ENCODE measurements at places on chromosomes 2 and 18.

- DNase-seq, result no peak
Measured at GRCh38 chr2:120394764-120395163, 48.8 kb downstream of the INHBB start.

DNA sequence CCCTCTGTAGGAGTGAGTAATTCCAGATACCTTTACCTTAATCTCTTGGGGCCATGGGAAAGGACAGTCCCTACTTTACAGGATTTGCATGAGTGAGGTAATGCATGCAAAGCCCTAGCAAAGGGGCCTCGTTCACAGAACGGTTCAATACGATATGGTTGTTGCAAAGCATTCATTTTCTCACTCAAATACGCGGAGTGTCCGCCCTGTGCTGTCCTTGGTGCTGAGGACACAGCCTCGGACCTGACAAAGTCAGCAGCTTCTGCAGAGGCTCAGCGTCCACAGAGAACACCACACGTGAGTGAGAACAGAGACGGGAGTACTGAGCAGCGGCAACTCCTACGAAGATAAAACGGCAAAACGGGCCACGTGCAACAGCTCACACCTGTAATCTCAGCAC is 125.7 kb downstream of the EIPR1 start:
- no peak for DNase-seq

DNA sequence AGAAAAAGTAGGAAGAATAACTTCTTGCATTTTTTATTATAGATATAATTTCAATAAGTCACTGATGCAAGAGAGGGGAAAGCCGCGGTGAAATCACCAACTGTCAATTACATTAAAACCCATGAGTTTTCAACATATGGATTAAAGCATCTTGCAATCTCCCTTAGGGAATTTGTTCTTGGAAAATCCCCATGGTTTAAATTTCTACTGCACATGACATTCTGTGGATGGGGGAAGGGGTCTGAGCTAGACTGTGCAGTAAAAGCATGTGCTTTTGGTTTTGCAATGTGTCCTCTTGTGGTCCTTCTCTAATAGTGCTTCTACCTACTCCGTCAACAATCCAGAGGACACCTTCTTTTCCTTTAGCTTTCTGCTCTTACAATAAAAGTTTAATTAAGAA is 894.0 kb downstream of the DCDC2C start:
- DNase-seq, result no peak

- no peak for DNase-seq
Measured at GRCh38 chr18:7953095-7953958, 386.2 kb downstream of the PTPRM start.

DNA sequence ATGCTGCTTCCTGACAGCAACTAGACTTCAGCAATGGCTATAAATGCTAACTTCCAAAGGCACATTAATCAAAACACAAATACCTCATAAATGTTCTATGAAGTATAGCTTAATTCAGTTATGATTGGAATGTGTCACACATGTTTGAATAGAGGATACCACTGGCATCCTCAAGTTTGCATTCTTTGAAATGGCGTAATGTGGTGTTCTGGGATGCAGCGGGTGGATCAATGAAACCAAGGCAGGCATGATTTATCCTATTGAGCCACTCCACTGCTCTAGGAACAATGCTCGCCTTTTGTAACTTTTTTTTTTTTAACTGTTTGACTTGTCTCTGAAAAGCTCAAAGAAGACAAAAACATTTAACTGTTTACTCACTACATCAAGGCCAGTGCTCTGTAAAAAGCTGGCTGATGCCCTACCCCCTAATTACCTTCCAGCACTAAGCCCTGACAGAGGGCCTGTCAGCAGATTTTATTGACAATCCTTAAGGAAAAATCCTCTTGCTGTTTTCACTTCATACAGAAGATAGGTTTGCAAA is 278.8 kb upstream of the SESTD1 start:
- DNase-seq, result no peak

DNA sequence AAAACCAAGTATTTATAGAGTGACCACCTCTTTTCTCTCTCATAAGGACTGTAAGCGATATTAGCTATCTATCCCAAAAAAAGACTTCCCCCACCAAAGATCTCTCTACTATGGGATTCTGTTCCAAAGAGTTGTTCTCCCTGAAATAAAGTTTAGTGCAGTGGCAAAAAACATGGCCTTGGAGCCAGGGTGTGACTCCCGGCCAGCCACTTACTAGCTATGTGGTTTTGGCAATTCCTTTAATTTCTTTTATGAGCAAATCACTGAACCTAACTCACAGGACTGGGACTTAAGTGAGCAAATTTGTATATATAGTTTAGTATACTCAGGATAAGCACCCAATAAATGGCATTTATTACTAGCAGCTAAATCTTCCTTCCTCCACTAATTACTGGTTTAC is 42.6 kb downstream of the SESTD1 start:
- no peak for DNase-seq

DNA sequence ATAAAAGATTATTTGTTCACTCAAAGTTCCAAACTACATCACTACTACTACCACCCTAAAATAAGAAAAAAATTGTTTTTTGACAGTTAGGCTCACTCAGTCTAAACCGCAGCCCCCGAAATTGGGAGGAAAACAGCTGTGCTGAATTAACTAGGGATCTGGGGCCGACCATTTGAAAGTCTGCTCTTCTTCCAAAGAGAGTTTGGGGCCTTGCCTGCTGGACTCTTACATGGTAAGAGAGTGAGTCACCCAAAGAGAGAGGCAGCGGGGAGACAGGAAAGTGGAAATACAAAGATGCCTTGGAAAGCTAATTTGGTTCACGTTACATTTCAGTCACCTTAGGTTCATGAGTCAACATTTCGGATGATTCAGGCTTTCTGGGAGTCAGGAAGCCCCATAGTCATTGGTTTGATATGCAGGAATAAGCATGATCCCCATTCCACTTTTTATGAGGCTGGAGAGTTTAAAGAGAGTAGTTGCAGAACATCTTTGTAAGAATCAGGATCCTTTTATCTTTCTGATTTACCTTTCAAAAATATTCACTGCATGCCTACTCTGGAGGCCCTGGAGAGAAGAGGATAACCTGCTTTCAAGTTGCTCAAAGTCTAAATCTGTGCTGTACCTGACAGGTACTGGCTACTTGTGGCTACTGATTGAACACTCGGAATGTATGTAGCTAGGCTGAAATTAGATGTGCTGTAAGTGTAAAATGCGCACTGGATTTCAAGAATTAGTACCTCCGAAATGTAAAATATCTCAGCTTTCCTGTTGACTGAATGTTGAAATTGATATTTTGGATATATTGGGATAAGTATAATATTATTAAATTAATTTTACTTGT is 995 bp upstream of the RTN4 start:
- no peak for DNase-seq

DNA sequence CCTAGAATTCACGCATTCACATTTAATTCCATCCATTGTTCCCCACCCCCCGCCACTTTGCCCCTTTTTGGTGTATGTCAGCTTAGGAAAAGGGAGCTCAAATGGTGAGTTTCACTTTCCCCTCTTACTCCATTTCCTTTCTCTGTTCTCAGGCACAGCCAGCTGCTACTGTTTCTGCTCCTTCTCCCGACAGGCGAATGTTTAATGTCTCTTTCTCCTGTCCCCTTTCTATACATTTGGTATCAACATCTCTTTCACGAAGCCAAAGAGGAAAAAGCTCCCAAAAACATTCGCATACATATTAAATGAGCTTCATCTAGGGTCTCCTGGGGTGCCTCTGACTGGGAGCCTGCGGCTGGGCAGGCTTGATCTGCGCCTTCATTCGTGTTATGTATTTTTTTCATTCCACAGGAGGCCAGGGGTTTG is 124.2 kb upstream of the SATB2 start:
- DNase-seq, result no peak

DNA sequence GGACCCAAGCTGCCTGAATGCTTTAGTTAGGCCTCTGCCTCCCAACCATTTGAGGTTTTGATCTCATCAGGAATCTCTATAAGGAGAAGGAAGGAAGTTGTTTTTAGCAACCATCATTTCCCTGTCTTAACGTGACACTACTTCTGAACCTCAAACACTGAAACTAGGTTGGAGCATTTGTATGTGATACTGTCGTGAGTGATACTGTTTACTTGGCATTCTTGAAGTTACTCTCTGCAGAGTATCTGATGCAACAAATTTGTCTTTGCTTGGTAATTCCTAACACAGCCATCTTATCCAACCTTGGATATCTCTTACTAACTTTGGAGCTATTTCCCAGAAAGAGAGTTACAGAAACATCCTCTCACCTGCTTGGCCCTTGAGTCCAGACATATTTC is 22.1 kb downstream of the TTLL4 start:
- no peak for DNase-seq

DNA sequence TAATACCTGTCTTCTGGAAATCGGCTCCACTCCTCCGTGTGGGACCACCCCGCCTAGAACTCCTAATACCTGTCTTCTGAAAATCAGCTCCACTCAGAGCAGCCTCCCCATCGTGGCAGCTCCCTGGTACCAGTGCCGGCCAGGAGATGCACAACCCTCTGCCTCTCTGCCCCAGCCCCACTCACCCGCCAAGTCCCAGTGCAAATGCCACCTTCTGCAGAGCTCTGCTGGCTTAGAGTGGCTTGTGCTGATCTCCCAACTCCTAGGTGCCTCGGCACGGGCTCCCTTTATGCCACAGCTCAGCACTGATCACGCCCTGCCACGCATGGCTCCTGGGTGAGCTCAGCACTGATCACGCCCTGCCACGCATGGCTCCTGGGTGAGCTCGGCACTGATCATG is 258.5 kb downstream of the HDAC4 start:
- no peak for DNase-seq

DNA sequence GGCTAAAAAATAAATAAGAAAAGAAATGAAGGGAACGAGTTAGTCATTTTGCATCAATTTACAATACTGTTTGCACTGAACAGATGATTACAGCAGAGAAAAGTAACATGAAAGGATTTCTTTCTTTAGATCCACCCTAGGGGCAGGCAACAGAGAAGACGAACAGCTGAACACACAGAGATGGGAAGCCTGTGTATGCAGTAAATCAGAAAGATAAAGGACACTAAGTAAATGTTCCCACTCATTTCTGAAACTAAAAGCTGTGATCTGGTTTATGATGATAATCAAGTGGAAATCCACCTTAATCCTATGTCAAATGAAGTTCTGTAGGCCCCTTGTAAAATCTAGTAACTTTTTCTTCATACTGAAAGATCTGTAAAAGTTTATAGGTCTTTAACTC is 54.2 kb downstream of the AKAIN1 start:
- DNase-seq, result no peak

DNA sequence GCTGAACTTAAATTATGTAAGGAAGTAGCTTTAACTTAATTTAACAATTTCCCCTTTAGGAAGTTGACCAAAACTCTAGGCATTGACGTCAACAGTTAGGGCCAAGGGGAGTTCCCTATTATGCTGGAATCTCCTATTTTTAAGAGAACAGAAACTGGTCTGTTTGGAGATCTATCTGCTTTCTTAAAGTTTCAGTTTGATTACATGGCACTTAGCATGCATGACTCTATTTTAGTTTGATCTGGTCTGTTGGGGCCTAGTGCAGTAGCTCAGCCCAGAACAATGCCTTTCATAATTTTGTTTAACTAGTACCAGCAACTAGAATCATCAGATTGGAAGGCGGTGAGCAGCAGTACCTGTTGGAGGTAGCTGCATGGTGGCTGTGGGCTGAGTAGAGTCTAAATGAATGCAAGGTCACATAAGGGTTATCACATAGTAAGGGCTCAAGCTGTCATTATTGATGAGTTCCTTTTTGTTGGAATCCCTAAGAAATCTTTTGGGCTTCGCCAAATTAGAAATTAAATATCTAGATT is 60.5 kb upstream of the ZNG1B start:
- DNase-seq, result no peak

Measured in T47D (cell line).